Psoas muscle (tissue), 8 donors: ENCODE measurements at places on chromosomes 11 and 22. TPM values are rescaled to one million over a fixed set of nuclear protein-coding genes. Genes with fewer than 3 reads are reported as not detected.

- no peak for DNase-seq
Observed at GRCh38 chr11:94332814-94333213, 28.4 kb downstream of the IZUMO1R start.

- no peak for DNase-seq
Observed at GRCh38 chr11:8867035-8867434, 44.0 kb upstream of the AKIP1 start.

GRCh38 chr11:96315476-96315875, 27.5 kb downstream of the MAML2 start:
- DNase-seq: no peak

GRCh38 chr22:42376711-42377554, 55.3 kb downstream of the NFAM1 start:
- DNase-seq: peak; percentile 83

DNA sequence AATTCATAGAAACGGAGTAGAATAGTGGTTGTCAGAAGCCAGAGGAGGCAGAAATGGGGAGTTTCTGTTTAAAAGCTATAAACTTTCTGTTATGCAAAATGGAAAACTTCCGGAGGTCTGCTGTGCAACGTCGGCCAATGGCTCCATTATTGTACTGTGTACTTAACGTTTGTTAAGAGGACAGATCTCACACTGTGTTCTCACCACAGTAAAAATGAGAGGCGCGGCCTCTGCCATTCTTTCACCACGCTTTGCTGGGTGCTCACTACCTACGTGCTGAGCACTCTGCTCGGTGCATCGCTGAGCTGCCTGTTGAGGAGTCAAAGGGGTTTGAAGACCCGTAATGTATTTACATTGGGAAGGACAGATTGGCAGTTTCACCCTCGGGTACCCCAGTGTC, 218.8 kb upstream of the B3GAT1 start:
- DNase-seq: no peak

DNA sequence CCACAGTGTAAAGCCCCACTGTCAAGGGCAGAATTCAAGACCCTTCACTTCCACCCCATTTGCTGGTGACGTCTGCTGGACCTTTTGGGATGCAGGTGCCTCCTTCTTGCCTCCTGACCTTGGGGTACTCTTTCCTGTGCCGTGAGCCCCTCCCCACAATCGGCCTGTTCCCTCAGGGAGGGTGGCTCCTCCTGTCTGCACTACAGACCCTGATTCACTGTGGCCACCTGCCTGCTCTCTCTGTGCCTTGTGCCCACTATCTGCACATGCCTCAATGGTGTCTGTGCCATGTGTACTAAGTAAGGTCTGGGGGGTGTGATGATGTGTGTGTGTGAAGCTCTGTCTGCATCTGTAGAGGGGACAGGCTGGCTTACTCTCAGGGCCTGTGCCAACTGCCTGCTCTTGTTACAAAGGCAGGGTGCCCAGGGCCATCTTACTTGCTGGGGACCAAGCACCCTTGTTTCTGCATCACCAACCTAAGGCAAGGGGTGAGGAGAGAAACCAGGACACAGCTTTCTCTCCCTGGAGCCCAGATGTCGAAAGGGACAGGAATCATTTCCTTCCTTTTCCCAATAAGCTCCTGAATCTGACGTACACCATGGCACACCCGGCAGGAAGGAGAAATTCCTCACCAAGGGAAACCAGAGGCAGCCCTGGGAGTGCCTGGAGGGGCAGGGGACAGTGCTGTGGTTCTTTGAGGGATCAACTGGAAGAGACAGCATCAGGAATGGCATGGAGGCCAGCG, 3.7 kb downstream of the PPM1F start:
- DNase-seq: no peak

DNA sequence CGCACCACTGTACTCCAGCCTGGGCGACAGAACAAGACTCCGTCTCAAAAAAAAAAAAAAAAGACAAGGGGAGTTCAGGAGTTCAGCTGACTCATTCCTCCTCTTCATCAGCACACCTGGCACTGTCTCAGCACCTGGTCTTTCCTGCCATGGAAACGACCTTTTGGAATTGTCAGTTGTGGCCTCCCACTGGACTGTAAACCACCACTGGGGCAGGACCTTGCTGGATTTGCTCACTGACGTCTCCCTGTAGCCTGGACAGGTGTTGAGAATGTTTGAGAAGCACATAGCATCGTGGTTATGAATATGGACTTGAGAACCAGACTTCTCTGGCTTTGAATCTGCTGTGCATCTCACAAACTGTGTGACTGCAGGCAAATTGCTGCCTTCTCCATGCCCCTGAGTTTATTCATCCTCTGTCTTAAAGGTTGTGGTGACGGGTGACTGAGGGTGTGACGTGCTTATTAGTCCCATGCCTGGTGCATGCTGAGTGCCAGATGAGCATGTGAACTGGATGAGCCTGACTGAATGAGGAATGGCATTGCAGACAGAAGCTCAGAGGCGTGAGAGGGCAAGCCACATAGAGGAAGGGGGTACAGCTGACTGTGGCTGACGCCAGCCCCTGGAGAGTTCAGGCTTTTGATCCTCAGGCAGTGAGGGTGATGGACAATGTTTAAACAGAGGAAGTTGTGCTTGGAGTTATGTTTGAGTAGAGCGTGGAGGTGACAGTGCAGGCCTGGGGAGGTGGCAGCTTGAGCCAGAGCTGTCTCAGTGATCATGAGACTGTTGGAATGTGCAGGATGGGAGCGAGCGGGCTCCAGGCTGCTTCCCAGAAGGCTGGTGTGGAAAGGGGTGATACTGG, 12.7 kb downstream of the TOM1 start:
- no peak for DNase-seq

DNA sequence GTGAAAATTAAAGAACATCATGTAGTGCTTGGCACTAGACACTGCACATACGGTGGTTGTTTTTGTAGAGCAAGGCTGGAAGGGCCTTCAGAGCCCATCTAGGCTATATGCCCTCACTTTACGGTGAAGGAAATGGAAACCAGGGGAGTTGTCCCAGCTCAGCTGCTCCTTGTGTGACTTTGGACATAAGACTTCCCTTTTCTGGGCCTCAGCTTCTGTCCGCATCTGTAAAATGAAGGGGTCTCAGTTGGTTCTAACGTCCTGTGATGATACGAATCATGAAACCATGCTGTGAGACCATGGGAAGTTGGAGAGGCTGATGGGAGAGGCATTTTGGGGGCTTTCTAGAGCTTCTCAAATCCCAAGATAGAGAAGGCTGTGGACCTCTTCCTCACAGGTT, 4.7 kb downstream of the KCNE3 start:
- no peak for DNase-seq

- peak; percentile 39 for DNase-seq
Observed at GRCh38 chr22:23068096-23068831, 2.1 kb upstream of the GNAZ start.

DNA sequence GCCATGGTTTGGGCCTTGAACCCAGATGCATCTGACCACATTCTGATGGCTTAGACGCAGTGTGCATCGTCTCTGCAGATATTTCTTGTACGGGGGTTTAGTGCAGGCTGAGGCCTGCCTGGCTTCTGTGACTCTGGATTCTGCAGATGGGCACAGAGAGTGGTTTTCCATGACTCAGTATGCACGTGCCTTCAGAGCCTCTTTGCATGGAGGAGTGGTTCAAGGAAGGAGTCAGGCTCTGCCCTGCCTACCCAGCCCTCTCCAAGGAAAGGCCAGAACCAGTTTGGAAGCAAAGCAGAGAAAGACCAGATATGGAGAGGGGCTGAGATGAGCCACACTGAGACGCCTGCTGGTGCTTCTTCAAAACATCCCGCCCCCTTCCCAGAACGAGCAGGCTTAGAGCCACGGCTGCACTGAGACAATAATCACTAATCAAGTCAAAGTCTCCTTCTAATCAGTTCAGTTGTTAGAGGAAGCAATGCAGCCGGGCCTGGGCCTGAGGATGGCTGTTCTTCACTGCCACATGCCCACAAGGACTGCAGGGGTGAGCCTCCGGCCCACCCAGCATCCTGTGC, 308.9 kb downstream of the NXPE2 start:
- no peak for DNase-seq

- no peak for DNase-seq
Observed at GRCh38 chr11:95795627-95796295, 5.5 kb downstream of the CEP57 start.

DNA sequence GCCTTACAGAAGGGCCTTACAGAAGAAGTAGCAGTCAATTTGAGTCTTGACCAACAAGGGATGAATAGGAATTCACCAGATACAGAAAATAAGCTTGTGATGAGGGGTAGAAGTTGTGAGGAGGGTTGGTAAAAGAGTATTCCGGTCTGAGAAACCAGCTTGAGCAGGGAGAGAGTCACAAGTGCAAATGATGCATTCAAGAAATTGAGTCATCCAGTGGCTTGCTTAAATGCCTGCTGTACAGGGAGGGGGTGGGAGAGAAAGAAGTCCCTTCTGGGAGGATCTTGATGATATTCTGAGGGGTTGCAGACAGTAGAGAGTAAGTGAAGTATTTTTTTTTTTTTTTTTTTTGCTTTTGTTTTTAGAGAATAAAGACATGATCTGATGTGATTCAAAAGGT, 9.2 kb downstream of the CCKBR start:
- no peak for DNase-seq

- no peak for DNase-seq
Observed at GRCh38 chr22:24217384-24217783, 27.5 kb downstream of the GGT5 start.

GRCh38 chr22:20430101-20430719, 7.4 kb downstream of the SCARF2 start:
- DNase-seq: no peak

DNA sequence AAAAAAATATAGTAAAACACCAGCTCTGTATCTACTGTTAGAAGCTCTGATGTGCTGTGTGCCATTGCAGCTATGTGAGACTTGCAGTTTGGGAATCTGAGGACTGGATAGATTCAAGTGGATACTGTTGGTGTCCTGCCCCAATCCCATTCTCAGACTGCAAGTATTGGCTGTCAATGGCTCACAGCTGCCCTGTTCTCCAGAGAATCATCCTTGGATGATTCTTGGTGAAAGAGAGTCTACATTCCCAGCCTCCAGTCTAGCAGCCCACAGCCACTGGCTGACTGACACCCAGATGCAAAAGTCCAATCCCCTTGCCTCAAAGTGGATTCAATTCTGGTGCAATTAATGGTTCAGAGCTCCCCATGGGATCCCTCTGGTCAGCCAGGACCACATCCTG, 206.1 kb upstream of the MTNR1B start:
- no peak for DNase-seq

- no peak for DNase-seq
Observed at GRCh38 chr22:42887523-42888507, 30.7 kb upstream of the ARFGAP3 start.

- no peak for DNase-seq
Observed at GRCh38 chr11:129911298-129911697, 15.9 kb upstream of the NFRKB start.

DNA sequence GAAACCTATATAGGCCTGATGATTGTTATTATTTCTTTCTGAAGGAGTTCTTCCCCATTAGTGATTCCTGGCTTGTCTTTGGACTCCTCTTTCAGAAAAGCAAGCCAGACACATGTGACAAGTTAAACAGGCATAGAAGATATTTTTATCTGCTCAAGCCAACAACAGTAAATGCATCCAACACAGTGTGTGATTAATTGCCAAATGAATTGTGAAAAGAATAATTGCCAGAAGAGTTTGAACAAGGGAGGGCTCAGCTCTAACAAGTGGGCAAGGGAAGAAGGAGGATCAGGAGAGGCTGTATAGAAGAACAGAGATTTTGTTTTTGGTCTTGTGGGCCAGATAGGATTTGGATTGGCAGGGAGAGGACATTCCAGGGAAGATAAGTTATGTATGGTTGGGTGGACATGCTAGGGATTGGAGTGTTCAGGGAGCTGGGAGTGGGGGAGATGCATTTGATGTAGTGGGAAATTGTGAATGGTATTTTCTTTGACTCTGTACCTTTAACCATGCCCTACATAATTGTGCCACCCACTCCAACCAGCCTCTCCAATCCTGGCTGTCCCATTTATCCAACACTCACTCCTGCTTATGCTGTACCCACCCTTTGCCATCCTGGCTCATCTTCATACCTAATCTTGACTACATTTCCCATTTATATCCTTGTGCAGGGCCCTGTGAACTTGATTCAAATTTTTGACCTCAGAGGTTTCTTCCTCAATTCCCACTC, 172.8 kb downstream of the RRAS2 start:
- no peak for DNase-seq

DNA sequence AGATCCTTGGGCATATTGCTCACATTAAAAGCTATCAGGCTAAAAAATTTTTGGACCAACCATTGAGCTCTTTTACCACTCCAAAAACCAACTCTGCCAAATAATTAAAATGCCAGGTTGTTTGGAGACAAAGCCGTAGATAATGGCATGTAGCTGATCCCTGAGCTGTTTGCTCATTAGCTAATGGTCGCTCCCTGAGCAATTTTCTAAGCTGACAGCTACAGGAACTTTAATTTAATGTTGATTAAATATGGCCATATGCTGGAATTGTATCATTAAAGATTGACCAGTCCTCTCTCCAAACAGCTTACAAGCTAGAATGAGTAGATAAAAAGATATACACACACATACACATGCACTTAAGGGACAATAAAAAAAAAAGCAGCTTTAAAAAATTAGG, 216.2 kb upstream of the ARHGAP20 start:
- no peak for DNase-seq

SMC1B gene
- not detected for total RNA-seq

WT1 gene
- total RNA-seq: 0.17 TPM

ST13 gene
- 298 TPM for total RNA-seq

RAB3IL1 gene
- 5.9 TPM for total RNA-seq

CRYBA4 gene
- not detected for total RNA-seq

YPEL1 gene
- total RNA-seq: 21.9 TPM

KRTAP5-10 gene
- not detected for total RNA-seq
